ENCODE measurements at places on chromosomes 11 and 22.

DNA sequence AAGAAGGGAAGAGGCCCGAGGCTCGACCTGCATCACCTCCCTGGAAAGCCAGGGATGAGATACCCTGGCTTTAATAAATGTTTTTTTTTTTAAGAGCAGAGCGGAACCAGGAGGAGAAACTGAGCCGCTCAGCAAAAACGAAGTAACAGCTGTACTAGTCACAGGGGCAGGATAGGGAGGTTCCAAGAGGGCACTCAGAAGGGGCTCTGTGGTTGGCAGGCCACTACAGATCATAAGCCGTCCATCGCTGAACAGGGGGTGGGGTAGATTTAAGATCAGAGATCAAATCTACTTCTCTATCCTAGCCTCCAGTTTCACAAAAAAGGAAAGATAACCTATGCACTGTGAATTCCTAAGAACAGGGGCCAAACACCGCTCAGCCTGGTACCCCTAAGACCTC, 625 bp downstream of the EIF3D start:
- no peak for DNase-seq

GRCh38 chr11:119932828-119933562, 204.0 kb upstream of the NECTIN1 start:
- no peak for DNase-seq

- no peak for DNase-seq
These were observed 4461.3 kb upstream of the OR11H1 start for GRCh38 chr22:11066458-11067285.

- DNase-seq: no peak
These were observed 49.7 kb upstream of the BIRC3 start for GRCh38 chr11:102267609-102268008.

DNA sequence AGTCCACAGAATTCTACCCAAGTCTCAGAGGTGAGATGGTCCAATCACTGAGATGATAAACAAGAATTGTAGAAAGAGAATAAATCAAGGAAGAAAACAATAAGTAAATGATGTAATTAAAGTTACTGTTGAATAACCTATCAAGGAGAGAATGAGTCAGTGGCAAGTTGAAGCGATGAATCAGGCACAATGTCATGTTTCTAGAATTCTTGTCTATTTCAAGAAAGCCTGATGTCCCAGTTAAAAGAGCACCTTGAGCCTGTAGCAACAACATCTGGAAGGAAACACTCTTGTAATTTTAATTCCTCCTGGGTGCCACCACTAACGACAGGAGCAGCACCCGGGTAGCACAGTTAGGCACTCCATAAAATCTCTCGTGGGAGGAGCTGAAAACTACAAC, 67.9 kb upstream of the SLC35C1 start:
- DNase-seq: no peak

DNA sequence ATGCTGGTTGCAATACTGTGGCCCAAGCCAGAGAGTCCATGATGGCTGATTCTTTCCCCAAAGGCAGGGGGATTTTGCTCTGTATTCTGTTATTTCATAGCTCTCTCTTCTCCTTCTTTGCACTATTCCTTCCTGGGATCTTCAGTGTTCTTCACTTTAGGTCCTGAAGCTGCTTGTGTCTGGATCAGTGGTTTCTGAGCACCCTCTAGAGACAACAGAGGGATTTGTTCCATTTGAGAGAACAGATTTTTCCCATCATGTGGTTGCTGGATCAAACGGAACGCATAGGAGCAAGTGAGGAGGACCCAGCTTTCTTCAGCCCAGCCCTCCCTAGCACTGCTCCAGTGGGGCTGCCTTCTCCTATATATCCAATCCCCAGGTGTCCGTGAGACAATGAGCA, 68.7 kb upstream of the SYN3 start:
- DNase-seq: no peak

- DNase-seq: no peak
These were observed 7.3 kb downstream of the CD6 start for GRCh38 chr11:60978546-60979380.

GRCh38 chr11:35235936-35236666, 97.1 kb downstream of the CD44 start:
- peak; percentile 10 for DNase-seq

DNA sequence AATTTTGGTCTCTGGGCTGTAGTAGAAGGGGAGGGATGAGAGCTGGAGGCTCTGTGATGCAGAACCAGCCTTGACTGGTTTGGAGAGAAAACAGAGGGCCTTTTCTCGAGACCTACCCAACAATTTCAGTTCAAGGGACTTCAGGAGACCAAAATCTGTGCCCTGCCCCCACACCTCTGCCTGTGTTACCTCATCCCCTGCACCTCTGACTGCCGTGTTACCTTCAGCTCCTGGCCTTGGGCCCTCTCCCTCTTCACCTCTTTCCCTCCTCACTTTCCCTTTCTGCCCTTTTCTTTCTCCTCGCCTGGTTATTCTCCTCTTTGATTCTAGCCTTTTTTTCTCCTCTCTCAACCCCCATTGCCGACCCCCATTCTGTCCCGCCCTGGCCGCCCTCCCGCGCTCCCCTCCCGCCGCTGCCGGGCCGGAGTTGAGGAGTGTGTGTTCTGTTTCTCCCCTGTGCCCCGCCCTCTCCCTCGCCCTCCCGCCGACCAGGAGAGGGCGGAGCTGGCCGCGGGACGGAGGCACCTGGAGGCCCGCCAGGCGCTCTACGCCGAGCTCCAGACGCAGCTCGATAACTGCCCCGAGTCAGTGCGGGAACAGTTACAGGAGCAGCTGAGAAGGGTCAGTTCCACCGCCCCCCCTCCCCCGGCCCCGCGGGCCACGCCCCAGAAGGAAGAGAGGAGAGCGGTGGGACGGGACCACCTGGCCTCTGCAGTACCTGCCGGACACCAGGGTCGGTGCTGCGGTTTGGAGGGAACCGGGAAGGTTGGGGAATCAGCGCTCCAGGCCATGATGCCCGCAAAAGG, 27.2 kb downstream of the PHLDB1 start:
- no peak for DNase-seq

- DNase-seq: no peak
These were observed 11.5 kb upstream of the TBC1D22A start for GRCh38 chr22:46750863-46751443.

GRCh38 chr11:86676533-86677154, 4.2 kb upstream of the ME3 start:
- DNase-seq: no peak

- no peak for DNase-seq
These were observed 12.3 kb upstream of the SOX10 start for GRCh38 chr22:37996515-37997246.

- DNase-seq: no peak
These were observed 47.1 kb upstream of the CTSC start for GRCh38 chr11:88384669-88385005.

DNA sequence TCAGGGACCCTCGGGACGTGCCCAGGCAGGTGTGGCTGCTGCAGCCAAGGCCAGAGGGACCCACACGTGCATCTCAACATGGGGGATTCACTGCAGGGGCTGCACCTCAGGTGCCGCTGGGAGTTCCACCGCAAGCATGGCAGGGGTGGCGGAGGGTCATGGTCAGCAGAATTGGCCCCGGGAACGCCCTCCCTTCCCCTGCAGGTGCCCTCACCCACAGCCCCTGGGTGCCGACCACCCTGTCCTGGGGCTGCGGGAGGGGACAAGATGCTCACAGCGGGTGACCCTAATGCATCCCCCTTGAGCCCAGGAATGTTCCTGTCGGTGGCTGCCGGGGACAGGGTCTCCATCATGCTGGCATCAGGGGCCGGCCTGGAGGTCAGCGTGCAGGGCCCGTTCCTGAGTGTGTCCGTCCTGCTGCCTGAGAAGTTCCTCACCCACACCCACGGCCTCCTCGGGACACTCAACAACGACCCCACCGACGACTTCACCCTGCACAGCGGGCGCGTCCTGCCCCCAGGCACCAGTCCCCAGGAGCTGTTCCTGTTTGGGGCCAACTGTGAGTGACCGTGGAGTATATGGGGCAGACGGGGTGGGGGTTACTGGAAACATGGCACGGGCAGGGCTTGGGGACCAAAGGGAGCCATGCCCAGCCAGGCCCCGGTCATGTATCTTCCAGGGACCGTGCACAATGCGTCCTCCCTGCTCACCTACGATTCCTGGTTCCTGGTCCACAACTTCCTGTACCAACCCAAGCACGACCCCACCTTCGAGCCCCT, 5.8 kb downstream of the SUSD2 start:
- no peak for DNase-seq

DNA sequence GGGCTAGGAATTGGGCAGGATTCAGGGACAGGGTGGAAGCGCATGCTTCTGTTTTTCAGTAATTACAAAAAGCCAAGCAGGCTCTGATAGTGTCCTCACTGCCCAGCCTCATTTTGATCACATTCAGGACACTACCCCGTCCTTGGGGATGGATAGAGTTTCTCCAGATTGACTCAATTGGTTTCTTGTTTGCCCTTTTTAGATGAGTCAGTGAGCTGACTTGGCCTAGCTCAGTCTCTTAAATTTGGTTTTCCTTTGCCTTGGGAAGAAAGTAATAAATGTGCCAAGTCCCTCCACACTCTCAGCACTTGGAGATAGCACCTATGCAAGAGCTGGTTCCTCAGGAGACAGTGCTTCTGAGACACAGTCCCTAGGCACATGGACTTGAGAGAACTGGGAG, 25.5 kb downstream of the DKK3 start:
- DNase-seq: no peak

GRCh38 chr11:36753960-36754359, 155.9 kb upstream of the RAG2 start:
- no peak for DNase-seq

- DNase-seq: no peak
These were observed 666.5 kb downstream of the NTM start for GRCh38 chr11:132036746-132037466.

- no peak for DNase-seq
These were observed 25.4 kb downstream of the OSBPL5 start for GRCh38 chr11:3139481-3140290.

DNA sequence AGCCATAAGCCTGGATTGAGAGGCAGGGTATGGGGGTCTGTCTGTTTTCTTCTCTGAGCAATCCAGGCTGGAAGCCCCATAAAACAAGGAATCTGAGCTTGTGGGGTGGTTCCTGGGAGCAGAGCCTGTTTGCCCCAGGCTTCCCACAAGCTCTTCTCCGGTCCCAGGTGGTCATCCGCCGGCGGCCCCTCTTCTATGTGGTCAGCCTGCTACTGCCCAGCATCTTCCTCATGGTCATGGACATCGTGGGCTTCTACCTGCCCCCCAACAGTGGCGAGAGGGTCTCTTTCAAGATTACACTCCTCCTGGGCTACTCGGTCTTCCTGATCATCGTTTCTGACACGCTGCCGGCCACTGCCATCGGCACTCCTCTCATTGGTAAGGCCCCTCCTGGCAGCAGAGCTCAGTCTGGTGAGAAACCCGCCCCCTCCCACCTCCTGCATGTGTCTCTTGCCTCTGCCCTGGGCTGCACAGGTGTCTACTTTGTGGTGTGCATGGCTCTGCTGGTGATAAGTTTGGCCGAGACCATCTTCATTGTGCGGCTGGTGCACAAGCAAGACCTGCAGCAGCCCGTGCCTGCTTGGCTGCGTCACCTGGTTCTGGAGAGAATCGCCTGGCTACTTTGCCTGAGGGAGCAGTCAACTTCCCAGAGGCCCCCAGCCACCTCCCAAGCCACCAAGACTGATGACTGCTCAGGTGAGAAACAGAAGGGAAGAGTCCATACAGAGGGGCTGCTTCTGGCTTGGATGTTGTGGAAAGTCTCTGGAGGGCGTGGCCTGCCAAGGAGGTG, 11.6 kb downstream of the HTR3A start:
- no peak for DNase-seq

GRCh38 chr11:69080257-69080995, 31.7 kb downstream of the TPCN2 start:
- no peak for DNase-seq

- DNase-seq: no peak
These were observed 3.0 kb downstream of the PNPLA2 start for GRCh38 chr11:821512-822371.

DNA sequence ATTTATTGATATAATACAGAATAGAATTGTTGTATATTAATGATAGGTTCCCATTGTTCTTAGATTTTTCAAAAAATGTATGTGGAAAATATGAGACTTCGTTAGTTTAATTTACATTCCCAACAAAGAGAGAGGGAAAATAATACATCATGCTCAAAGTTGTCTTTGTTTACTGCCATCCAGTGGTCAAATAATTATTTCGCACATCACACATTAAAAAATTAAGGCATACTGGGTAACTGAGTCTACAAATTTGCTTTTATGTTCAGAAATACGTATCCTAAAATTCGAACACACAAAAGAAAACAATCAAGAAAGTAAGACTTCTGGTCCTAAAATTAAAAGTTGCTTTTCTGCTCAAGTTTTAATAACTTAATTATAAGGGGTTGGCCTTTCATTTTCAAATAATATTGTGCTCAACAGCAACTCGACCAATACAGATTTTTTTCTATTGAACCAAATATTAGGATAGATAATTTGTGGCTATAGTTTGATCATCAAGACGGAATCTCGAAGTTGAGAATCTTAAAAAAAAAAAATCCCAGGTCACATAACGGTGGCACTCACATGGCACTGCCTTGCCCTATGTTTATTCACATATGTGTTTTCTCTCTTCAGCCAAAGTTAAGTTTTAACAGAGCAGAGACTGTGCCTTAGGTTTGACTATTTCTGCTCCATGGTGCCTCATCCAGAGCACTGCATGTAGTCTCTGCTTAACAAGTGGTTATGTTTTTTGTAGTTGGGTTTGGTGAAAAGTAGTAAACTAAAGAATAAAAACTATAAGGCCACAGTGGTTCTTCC, 12.3 kb downstream of the PDGFD start:
- DNase-seq: no peak

GRCh38 chr11:2447253-2447950, 2.6 kb downstream of the KCNQ1 start:
- DNase-seq: no peak

GRCh38 chr11:83206221-83206620, 12.7 kb downstream of the ANKRD42 start:
- no peak for DNase-seq

- DNase-seq: no peak
These were observed 718 bp downstream of the CHKA start for GRCh38 chr11:68120273-68121066.

DNA sequence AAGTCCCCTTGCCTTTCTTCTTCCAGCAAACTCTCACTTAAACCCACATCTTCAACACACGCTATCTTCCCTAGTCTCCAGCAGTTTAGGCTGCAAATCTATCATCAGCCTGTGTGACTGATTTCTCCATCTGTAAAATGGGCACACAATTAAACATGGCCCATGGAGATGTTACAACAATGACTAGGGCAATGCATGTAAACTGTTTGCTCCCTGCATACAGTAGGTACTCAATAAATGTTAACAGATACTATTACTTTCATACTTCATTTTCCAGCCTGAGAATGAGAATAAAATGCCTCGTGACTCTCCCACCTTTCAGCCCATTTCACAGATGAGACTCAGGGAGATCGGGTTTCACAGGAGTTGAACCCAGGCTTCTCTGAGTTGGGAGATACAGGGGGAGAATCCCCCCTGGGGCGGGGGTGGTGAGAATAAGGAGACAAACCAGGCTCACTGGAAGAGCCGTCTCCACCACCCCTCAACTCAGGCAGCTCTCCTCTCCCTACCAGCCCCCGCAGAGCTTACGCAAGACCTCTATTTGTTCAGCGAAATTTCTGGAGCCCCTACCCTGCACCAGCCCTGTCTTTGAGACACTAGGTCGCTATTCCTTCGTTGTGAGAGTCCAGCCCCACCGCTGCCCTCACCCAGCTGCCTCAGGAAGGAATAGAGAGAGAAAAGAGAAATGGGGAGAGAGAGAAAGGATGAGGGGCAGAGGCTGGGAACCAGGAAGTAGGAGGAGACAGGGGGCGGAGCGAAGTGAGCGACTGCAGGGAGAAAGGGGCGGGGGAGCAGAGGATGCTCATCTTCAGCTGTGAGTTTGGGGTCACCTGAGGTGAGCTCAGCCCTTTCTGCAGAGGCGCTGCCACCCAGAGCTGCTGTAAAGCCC, 42.1 kb upstream of the KLHL35 start:
- DNase-seq: peak; percentile 49

Measured in activated CD4-positive, CD25-positive, alpha-beta regulatory T cell (primary cell).